ENCODE measurements at places on chromosomes 13 and 19.

GRCh38 chr19:18437491-18438330, at the start of gene ISYNA1:
Gene ISYNA1, minus strand, starts transcription at chr19:18438133. Its CDS starts 154 bp downstream, at chr19:18437979.
- DNase-seq = no peak

DNA sequence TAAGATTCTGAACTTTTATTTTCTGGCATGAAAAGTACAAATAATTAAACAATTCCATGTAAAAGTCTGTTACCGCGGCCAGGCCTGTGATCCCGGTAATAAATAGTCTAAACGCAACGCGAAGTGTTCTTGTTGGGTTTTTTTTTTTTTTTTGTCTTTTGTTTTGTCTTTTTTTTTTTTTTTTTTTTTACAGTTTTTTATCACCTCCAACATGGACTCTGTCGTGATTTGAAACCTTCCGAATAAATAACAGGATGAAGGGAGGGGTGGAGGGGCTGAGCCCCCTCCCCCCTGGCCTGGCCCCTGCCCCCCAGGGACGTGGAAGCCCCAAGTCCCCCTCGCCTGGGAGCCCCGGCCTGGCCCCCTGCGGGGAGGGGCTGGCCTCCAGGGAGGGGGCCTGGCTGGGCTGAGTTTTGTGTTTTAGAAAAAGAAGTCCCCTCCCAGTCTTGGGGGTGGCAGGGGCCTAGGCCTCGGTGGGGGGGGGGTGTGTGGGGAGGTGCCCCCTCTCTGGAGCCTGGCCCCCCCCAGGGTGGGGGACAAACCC, 16.0 kb downstream of the PRKCSH start:
- DNase-seq = no peak

DNA sequence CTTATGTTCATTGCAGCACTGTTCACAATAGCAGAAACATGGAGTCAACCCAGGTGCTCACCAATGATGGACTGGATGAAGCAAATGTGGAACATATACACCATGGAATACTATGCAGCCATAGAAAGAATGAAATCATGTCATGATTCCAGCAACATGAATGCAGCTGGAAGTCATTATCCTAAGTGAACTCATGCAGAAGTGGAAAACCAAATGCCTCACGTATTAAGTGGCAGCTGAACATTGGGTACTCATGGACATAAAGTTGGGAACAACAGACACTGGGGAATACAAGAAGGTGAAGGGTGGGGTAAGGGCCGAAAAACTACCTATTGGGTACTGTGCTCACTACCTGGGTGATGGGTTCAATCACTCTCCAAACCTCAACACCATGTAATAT, 915.9 kb downstream of the UQCRFS1 start:
- no peak for DNase-seq

GRCh38 chr13:97267418-97268059, 45.4 kb downstream of the MBNL2 start:
- no peak for DNase-seq

DNA sequence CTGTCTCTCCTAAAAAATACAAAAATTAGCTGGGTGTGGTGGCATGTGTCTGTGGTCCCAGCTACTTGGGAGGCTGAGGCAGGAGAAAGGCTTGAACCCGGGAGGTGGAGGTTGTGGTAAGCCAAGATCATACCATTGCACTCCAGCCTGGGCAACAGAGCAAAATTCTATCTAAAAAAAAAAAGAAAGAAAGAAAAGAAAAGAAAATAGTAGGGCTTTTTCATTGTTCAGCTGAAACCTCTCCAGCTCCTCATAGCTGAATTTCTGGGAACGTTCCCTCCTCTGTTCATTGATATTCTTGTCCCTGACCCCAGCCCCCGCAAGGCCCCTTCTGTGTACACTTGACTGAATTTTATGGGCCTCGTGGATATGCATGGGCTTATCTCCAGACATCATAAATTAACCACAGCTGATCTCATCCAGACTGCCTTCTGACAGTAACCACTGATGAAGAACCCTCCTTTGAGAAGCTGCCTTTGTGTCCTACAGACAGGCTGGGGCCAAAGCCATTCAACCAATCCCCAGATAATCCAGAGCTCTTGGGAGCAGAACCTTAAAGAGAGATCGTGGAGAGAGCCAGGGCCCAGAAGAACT, at the start of gene ELSPBP1:
Gene ELSPBP1 (plus strand): TSS at position 424 of the 594 bp plus-strand sequence. CDS start 14,036 bp downstream, outside the sequence.
- no peak for DNase-seq

- peak; percentile 94 for DNase-seq
These were observed at the start of gene FAM98C for GRCh38 chr19:38402967-38403674. Gene FAM98C, plus strand, starts transcription at chr19:38403093. Its CDS starts 61 bp downstream, at chr19:38403154.

DNA sequence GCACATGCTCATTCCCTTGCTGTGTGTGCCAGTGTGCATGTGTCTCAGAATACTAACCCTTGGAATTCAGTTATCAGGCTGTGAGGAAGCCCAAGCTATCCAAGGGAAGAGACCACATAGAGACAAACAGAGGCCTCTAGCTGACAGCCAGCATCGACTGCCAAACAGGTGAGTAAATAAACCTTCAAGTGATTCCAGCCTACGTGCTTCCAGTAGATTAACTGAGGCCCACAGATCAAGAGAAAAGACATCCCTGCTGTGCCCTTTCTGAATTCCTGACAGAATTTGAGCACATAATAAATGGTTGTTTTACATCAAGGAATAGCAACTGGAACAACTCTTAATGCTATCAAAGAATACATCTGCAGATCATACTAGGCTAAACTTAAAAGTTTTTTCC, 17.5 kb downstream of the ZC3H13 start:
- no peak for DNase-seq

DNA sequence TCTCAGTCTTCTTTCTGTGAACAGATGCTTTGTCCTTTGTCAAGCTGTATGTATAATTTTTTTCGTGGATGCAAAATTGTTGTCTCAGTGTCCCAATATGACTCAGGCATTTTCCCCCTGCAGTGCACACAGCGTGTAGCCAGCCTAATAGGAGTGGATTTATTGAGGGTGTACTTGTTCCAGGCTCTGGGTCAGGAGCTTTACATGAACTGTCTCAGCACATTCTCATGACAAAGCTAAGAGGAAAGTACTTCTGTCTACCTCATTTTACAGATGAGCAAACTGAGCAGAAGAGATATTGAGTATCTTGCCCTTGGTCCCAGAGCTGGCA, 50.8 kb downstream of the STK24 start:
- no peak for DNase-seq

- no peak for DNase-seq
These were observed 17.9 kb downstream of the RCBTB1 start for GRCh38 chr13:49567491-49567890.

- no peak for DNase-seq
These were observed 369.3 kb downstream of the DLEU7 start for GRCh38 chr13:50474088-50474662.

GRCh38 chr19:3045191-3045590, 16.1 kb upstream of the TLE2 start:
- DNase-seq = no peak

DNA sequence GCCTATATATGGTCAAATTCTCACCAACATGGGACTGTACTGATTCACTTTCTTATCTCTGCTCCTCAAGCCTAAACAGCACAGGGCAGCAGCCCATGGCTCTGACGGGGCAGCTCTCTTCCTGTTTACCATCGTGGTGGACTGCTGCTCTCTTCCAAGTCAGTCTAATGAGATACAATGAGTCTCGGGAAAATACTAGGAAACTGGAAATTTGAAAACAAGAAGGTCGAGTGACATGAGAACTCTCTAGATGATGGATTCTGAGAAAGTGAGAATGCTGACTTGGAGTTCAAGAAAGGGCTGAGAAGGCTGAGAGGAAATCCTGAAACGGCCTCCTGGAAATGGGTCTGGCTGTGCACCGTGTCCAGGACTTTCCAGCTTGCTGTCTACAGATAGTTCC, 122.8 kb upstream of the ARGLU1 start:
- DNase-seq = no peak

GRCh38 chr19:42196011-42197001, 21.2 kb downstream of the DEDD2 start:
- no peak for DNase-seq

- no peak for DNase-seq
These were observed 416.4 kb downstream of the DCT start for GRCh38 chr13:94063096-94063495.

GRCh38 chr19:11560404-11561051, 1.5 kb upstream of the ELOF1 start:
- DNase-seq = peak; percentile 88

GRCh38 chr19:17321655-17322489, 12.5 kb downstream of the DDA1 start:
- DNase-seq = no peak

GRCh38 chr13:109401891-109402290, 384.5 kb downstream of the IRS2 start:
- no peak for DNase-seq

GRCh38 chr19:2302319-2303210, 5.4 kb downstream of the LINGO3 start:
- DNase-seq = no peak

- no peak for DNase-seq
These were observed 20.7 kb downstream of the AKAP8 start for GRCh38 chr19:15358918-15359317.

DNA sequence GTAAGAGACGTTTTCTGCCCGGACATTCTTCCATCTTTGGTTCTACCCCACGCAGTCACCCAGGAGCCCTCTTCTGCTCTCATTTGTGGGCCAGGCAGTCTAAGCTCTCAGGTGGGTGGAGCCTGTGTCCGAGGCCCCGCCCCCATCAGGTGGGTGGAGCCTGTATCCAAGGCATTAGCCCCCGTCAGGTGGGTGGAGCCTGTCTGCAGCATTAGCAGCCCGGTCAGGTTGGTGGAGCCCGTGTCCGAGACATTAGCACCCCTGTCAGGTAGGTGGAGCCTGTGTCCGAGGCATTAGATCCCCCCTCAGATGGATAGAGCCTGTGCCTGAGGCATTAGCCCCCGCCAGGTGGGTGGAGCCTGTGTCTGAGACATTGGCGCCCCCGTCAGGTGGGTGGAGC, 45.5 kb upstream of the C13orf46 start:
- DNase-seq = no peak

GRCh38 chr13:62432295-62432694, 1016.6 kb upstream of the PCDH20 start:
- DNase-seq = no peak

- peak; percentile 78 for DNase-seq
These were observed 538 bp downstream of the ZNF428 start for GRCh38 chr19:43618921-43619261.

- no peak for DNase-seq
These were observed 473.2 kb downstream of the DCT start for GRCh38 chr13:94006296-94006695.

GRCh38 chr13:88565566-88565965, 894.4 kb downstream of the SLITRK5 start:
- no peak for DNase-seq

DNA sequence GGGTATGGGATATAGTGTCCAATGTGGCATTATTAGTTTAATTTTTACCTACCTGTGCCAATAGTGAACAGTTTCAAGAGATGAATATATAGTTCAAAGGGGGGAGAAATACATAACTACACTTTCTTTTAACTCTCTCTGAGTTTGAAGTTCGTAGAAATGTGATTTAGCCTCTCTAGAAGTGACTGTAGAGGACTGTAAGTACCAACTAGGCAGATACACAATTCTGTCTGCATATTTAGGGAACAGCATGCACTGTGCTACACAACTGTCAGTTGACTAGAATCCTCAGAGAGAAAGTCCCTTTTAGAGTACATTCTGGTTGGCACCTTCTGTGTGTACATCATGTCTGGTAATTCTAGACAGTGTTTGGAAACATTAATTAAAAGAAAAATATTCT, 17.5 kb upstream of the ZNF90 start:
- DNase-seq = no peak

GRCh38 chr19:17058236-17058635, 17.0 kb downstream of the HAUS8 start:
- no peak for DNase-seq

GRCh38 chr19:35265126-35265899, 3.4 kb upstream of the USF2 start:
- DNase-seq = no peak

GRCh38 chr19:58034477-58034793, 610 bp downstream of the ZSCAN1 start:
- DNase-seq = no peak

DNA sequence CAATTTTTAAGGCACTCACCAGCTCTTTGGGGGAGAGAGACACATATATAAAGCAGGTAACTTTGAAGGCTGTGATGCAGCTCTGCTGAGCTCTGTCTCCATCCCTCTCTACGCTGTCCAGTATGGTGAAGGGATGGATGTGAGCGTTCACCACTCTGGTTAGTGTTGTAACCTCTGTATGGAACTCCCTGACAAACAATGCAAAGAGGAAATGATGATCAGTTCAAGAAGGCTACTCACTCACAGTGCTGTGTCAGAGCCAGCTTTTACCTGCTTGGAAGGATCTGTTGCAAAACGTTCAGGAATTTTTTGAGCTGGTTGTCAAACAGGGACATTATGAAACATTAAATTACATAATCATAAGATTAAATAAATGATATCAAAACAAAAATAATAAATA, 90.8 kb upstream of the SLC10A2 start:
- no peak for DNase-seq

GRCh38 chr13:109180905-109181425, 551.6 kb downstream of the MYO16 start:
- DNase-seq = no peak

- DNase-seq = no peak
These were observed 1550.9 kb downstream of the PCDH9 start for GRCh38 chr13:65679240-65679639.

GRCh38 chr13:52419080-52419479, 13.1 kb upstream of the THSD1 start:
- no peak for DNase-seq

GRCh38 chr13:48641404-48641803, 12.3 kb upstream of the CYSLTR2 start:
- no peak for DNase-seq

DNA sequence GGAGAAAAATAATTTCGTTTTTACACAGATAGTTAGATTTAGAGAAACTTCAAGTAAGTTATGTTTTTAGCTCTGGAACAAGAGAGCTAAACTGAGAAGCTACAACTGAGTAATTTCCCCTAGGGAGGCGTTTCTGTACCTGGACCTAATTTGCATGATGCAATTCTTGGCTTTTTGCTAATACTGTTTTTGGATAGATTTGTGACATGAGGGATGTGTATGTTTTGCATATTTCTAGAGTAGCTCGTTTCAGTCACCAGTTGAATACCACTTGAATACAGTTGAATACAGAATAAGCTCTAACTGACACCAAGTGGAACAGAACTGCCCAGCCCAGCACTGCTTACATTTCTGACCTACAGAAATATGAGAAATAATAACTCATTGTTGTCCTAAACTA, 1227.9 kb upstream of the SPRY2 start:
- no peak for DNase-seq

DNA sequence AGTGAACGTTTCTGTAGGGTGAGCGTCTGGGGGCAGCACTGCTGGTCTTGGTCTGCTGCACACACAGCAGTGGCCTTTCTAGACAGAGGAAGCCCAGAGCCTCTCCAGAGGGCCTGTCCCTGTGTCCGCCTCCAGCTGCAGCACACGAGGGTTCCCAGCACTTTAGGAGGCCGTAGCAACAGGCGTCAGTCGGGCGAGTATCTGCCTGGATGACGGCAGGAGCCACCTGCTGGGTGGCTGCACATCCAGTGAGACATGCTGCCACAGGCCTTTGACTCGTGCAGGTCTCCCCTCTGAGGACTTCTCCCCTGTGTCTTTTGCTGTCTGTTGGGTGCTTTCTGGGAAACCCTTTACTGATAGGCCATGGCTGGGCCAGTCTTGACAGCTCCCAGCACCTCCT, 22.1 kb downstream of the AP2A1 start:
- no peak for DNase-seq

Data from Jurkat, Clone E6-1 (cell line).